ENCODE measurements at places on chromosomes 7 and 10. TPM values are rescaled to one million over a fixed set of nuclear protein-coding genes. Genes with fewer than 3 reads are reported as not detected.

DNA sequence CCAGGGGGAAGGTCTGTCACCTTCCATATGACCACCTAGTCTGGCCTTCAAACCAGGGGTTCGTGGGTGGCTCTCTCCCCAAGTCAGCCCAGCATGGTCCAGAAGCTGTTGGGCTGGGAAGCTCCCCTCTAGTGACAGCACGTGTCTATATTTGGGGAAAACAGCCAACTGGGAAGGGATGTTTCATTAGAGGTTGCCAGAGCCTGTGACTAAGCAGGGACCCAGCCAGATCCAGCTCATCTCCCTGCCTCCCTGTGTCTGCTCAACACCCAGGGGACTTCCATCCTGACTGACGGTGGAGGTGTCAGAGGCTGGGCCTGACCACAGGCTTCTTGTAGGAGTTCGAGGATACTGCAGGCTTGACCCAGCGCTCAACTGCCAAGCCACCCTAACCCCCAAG lies 10.5 kb downstream of the STYXL1 start:
- no peak for DNase-seq

DNA sequence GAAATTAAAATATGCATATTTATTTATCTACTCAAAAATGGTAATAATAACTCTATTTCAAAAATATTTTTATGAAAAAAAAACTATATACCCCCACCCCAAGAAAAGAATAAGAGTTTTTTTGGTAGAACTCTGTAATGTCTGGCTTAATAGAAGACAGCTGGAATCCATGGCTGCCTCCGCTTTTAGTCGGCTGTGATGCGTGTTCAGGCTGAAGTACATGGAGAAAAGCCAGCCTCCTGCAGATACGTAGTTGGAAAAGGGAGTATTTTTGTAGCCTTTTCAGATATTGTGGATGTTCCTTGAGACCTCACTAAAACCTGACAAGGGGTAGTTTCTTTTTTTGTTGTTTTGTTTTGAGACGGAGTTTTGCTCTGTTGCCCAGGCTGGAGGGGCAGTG lies 10.0 kb downstream of the FOXK1 start:
- no peak for DNase-seq

- DNase-seq: no peak
These were observed 185.8 kb upstream of the TMEM106B start for GRCh38 chr7:12025246-12025645.

GRCh38 chr7:85972504-85973141 lies 671.1 kb upstream of the GRM3 start:
- no peak for DNase-seq

DNA sequence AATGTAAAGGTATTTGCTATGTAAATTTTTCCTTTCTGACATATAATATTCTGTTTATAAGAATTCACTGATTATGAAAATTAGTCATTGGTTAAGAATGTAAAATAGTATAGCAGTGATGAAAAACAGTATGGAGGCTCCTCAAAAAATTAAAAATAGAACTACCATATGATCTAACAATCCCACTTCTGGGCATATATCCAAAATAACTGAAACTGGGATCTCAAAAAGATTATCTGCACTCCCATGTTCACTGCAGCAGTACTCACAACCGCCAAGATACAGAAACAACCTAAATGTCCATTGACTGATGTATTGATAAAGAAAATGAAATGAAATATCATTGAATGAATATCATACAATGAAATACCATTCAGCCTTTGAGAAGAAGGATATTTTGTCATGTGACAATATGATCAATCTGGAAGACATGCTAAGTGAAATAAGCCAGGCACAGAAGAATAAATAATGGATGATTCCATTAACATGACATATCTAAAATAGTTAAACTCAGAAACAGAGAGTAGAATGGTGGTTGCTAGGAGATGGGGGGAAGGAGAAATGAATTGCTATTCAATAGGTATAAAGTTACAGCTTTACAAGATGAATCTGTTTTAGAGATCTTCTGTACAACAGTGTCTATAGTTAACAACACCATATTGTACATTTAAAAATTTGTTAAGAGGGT lies 14.0 kb downstream of the C10orf88 start:
- DNase-seq: no peak

- DNase-seq: no peak
These were observed 37.4 kb downstream of the MACROH2A2 start for GRCh38 chr10:70090013-70090412.

DNA sequence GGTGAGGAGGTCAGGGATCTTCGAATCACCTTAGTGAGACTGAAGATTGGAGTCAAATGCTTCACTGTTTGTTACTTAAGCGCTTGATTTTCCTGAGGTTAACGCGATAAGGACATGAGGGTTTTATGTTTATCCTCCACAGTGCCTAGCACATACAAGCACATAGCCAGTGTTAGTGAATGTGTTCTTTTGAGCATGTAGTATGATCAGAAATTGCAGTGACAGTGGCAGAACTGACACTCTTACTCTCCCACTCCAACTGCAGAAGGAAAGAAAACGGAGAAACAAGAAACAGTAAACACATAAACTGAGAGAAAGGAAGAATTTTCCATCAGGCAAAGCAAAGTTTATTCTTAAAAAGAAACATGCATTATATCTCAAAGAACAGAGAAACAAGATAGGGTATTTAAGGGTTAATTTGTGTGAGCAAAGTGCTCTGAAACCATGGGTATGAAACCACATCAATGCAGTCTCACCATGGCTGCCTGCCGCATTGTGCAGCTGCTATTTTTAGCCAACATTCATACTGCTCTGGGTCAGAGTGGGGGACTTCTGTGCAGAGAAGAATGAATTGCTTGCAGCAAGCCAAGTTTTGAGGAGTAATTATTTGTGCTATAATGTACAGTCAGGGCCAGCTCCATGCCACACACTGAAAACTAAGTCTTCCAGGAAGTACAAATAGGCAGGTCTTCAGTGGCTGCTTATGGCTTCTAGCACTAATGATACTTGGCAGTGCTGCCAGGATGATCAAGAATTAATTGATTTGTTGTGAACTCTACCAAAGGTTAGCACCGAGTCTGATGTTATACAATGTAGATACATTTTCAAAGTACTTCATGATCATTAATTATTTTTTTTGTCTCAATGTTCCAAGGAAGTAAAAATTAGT lies 152.0 kb downstream of the MACC1 start:
- DNase-seq: peak; percentile 18

GRCh38 chr10:109898666-109899355 lies 24.5 kb downstream of the XPNPEP1 start:
- DNase-seq: no peak

GRCh38 chr10:76354212-76354738 lies 922.9 kb downstream of the LRMDA start:
- DNase-seq: no peak

- no peak for DNase-seq
These were observed at the start of gene FAM131B for GRCh38 chr7:143362131-143363015. Gene FAM131B, minus strand, starts transcription at chr7:143362713. Its CDS starts 110 bp downstream, at chr7:143362603.

GRCh38 chr7:65251851-65252620 lies 121.6 kb upstream of the ZNF92 start:
- DNase-seq: peak; percentile 85

- DNase-seq: peak; percentile 37
These were observed 509.5 kb downstream of the PLXNA4 start for GRCh38 chr7:132066761-132067171.

DNA sequence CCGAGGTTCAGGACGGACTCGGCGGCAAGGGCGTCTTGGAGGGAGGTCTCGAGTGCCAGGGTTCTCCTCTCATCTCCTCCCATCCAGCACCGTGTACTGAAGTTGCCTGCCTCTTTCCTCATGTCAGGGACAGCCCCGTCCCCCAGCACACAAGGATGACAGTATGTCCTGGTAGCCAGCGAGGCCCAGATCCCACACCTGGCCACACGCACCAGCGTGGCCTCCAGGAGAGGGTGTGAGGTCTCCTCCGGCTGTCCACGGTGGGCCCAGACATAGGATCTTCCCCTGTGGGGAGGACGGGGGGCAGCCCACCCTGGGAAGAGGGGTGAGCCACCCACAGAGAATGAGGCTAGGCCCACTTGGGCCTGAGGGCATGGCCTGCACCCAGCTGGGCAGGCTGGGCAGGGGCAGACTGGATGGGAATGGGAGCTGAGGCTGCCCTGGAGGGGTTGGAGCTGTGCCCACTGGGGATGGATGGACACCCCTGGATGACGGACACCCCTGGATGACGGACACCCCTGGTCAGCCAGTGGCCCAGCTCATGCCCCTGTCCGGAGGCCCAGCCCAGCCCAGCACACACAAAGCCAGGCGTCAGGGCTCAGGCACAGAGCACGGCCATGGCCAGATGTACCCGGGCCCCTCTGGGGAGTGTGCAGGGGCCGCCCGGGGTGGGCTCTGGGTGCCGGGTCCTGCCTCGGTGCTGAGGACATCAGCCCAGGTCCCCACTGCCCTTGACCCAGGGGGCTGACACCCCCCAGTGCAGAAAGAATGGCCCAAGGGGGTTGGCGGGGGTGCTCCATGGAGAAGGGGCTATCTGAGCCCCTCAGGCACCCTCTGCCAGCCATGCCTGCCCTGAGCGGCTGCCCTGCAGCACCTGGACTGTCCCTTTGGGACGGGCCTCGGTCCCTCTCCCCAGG lies 30.9 kb upstream of the CFAP46 start:
- DNase-seq: no peak

DNA sequence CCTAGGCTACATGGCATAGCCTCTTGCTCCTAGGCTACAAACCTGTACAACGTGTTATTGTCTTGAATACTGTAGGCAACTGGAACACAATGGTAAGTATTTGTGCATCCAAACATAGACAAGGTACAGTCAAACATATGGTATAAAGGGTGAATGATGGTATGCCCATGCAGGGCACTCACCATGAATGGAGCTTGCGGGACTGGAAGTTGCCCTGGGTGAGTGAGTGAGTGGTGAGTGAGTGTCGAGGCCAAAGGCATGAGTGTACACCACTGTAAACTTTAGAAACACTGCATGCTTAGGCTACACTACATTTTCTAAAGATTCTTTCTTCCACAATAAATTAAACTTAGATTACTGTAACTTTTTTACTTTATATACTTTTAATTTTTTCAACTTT lies 165.7 kb downstream of the PARD3 start:
- no peak for DNase-seq

GRCh38 chr10:78717200-78717599 lies 351.6 kb upstream of the ZMIZ1 start:
- DNase-seq: no peak

Gene GRK5
- total RNA-seq: 19.9 TPM

Gene PALD1
- total RNA-seq: 2.2 TPM

Gene PRSS37
- total RNA-seq: not detected

Gene EPO
- 1.3 TPM for total RNA-seq

Gene C10orf62
- total RNA-seq: 0.23 TPM

Gene MYL7
- total RNA-seq: 5.2 TPM

Gene ADRB1
- total RNA-seq: 1.0 TPM

Gene GLI3
- total RNA-seq: 3.6 TPM

Gene FEZF1
- not detected for total RNA-seq
